Cortex of kidney (tissue), 1 donor: ENCODE measurements at places on chromosomes 7 and 10.

DNA sequence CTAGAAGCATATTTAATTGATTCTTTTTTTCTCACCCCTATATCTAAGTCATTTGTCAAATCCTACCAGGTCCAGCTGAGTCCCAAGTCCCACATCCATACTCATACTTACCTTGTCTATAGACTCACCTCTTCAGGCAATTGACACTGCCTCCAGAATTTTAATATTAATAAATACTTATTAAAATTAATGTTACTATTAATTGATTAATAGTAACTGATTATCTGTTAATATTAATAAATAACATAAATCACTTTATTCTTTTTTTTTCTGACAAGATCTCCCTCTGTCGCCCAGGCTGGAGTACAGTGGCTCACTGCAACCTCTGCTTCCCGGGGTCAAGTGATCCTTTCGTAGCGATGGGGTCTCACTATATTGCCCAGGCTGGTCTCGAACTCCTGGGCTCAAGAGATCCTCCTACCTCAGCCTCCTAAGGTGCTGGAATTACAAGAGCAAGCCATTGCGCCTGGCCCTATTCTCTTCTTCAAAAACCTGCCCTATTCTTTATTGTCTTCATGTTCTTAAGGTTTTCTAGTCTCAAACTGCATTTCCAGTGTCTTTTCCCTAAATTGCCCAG lies 94.4 kb downstream of the ZNF277 start:
- DNase-seq = no peak

DNA sequence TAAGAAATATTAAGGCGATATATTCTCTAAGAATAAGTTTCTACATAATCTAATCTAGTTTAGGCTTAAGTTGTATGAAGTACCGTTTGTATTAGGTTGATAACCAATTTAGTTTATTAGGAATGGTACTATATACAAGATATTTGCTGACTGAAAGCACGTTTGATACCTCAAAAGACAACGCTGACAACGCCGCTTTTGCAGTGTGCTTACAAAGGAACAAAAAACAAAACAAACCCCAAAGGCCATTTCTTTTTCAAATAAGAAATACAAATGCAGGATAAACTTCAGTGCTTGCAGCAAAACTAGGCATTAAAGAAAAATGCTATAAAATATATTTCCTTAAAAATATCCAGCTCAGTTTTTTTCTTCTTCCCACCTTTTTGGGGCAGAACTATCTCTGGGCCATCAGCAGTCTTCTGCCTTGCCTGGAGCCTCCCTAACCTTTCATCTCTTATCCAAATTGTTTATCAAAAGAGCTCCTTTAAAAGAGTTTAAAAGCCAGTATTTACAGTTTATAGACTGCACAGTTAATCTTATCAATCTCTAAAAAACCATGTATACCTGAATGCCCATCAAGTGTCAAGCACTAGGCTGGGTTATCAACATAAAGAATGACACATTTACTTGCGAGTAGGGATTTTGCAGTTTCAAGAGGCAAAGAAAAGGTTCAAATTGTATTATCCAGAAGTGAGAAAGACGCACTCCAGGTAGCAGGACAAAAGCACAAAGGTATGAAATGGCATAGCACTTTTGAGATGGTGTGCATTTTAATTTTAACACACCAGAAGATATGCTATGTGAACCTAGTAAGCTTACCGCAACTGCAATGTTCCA lies 4.1 kb upstream of the KMT2E start:
- no peak for DNase-seq

- DNase-seq = no peak
These were observed 22.7 kb downstream of the DYNC1I1 start for GRCh38 chr7:95794917-95795515.

DNA sequence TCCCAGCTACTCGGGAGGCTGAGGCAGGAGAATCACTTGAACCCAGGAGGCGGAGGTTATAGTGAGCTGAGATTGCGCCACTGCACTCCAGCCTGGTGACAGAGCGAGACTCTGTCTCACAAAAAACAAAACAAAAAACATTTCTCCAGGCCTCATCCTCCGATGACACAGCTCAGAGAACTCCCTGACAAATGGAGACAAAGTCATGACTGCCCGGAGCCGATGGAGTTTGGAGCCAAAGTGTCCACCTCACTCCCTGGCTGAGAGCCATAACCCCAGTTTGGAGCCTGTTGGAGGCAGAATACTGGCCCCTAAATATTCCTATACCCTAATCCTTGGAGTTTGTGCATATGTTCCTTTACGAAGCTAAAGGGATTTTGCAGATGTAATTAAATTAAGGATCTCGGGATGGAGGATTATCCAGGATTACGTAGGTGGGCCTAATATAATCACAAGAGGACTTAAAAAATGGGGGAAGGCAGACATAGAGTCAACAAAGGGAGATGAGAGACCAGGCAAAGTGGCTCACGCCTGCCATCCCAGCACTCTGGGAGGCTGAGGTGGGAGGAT lies 22.7 kb downstream of the SSC4D start:
- no peak for DNase-seq

DNA sequence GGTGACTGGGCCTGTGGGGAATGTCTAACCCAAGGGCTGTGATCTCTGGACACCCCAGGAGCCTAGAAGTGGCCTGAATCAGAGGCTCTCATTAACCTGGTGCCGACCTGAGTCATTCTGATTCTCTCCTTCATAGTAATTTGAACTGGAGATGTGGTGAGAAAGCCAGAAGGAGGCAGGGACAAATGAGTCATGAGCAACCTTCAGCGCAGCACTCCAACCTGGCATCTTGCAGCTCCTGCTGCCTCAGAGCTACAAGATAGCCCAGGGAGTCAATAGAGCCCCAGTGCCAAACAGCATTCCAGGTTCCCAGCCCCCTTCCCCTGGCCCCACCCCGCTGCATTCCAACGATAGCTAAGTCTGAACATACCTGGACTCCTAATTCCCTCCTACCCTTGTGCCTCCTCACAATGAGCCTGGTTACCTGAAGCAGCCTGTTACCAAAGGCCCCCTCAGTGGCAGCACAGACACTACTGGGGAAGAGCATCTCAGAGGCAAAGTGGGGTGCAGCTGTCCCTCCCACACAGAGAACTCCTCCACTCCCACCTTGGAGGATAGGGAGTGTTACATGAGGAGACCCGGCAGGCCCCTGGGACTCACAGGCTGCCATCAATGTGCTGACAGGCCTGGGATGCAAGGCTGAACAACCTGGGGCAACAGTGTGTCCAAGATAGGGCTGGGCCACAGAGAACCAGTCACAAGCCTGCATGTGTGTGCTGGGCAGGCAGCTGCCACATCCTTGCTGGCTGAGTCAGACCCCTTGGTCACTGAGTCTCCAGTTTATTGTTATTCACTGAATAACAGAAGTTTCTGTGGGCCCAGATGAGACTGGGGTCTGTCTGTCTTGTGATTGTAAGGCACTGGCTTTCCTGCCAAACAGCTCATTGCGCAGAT lies 76.8 kb upstream of the LEP start:
- DNase-seq = no peak

GRCh38 chr10:132724446-132724845 lies 61.5 kb downstream of the NKX6-2 start:
- DNase-seq = no peak

- DNase-seq = no peak
These were observed 194.0 kb upstream of the MGMT start for GRCh38 chr10:129272866-129273650.

DNA sequence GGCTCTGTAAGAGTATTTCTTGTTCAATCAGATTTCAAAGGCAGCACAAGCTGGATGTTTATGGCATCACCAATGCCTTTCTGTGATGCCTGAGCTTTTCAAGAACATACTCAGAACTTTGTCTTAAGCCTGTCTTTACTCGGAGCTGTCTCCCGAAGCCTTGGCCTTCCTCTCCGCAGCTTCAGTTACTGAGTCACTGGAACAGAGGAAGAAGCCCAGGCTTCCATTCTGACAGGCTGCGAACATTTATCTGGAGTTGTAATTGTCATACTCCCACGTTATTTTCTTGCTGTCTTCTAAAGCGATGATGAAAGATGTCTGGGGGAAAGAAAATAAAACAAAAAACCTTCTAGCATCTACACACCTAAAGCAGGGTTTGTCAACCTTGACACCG lies 43.9 kb downstream of the GRK5 start:
- DNase-seq = no peak

- no peak for DNase-seq
These were observed 210.8 kb downstream of the DIP2C start for GRCh38 chr10:478471-479245.
